Breast epithelium (tissue), 4 donors: ENCODE measurements at places on chromosomes 4 and X. TPM values are rescaled to one million over a fixed set of nuclear protein-coding genes. Genes with fewer than 3 reads are reported as not detected.

Gene C1GALT1C1
- 26.4 TPM for total RNA-seq

Gene SLC9B1
- total RNA-seq: 1.3 TPM

Gene GPC4
- 5.2 TPM for total RNA-seq

Gene TMEM150C
- total RNA-seq: 38.3 TPM

Gene TLR7
- total RNA-seq: 2.3 TPM

Gene BEX2
- total RNA-seq: 29.4 TPM

DNA sequence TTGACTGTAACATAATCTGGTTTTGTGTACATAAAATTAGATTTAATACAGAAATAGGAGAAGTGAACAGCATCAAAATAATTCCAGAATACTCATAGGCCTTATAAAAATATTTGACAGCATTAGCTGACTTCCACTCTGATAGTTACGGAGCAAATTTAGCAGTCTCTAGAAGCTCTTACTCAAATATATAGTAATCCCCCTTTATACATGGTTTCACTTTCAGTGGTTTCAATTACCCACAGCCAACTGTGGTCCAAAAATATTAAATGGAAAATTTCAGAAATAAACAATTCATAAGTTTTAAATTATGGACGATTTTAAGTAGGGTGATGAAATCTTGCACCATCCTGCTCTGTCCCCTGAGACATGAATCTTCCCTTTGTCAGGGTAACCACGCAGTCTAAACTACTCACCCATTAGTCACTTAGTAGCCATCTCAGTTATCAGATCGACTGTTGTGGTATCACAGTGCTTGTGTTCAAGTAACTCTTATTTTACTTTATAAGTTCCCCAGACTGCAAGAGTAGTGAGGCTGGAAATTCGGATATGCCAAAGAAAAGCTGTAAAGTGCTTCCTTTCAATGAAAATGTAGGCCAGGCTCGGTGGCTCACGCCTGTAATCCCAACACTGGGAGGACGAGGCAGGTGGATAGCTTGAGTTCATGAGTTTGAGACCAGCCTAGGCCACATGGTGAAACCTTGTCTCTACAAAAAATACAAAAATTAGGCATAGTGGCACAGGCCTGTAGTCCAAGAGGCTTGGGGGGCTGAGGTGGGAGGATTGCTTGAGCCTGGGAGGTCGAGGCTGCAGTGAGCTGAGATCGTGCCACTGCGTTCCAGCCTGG, 17.2 kb upstream of the RTL9 start:
- no peak overlapping the region for H3K4me3 ChIP-seq
- no peaks in the 10 kb centered on the region for H3K27me3 ChIP-seq
- H3K27ac ChIP-seq: no peak overlapping the region
- no peaks in the 10 kb centered on the region for H3K4me1 ChIP-seq

GRCh38 chr4:1795299-1796195, 2.5 kb downstream of the FGFR3 start:
- H3K36me3 ChIP-seq: no peaks in the 10 kb centered on the region
- H3K27me3 ChIP-seq: peaks cover 55% of the 10 kb centered on the region
- DNase-seq: no peak
- peaks cover 17% of the 10 kb centered on the region for H3K4me1 ChIP-seq
- H3K4me3 ChIP-seq: peak overlapping the region; percentile 36

DNA sequence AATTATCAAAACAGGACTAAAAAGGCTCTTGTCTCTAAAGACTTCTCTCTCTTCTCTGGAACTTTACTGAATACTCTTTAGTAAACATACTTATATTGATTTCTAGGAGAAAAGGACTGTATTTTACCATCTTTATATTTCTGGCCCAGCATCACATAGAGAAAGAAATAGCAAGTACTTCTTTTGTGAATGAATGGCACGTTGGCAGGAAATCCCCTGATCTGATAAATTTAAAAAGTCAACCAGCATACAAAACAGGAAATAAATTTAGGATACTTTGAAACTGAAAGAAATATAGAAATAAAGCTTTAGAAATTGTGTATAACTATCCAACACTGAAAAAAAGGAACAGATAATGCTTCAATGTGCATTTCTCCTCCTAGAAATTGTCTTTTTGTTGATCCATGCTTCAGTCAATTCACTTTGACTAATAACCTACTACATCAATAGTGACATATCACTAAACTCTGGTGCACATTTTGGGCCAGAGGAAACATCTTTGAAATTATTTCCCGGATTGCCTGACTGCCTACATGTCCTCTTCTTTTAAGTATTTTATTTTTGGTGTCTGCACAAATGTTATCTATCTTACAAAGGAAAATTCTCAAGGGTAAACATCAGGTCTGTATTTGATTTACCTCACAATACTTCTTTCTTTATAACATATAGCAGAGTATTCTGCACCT, 183.5 kb upstream of the FSTL5 start:
- no peak overlapping the region for H3K27ac ChIP-seq
- no peaks in the 10 kb centered on the region for H3K27me3 ChIP-seq
- no peak overlapping the region for H3K4me3 ChIP-seq
- no peaks in the 10 kb centered on the region for H3K36me3 ChIP-seq
- no peak for DNase-seq

DNA sequence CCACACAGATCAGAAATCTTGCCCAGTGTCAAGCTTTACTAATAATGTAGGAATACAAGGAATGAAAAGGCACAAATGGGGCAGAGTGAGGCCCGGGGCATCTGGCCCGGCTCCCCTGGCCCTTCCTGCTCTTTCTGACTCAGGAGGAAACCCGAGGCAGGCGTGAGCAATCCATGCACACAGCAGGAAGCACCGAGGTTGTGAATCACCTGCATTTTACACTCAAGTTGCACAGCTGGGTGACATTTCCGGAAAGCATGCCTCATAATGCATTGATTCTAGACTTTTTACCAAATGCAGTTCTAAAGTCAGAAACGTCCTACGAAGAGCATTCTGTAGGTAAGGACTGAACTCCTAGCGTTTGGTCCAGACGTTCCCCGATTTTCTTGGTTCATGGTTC, 38.9 kb downstream of the PRIMPOL start:
- no peak overlapping the region for H3K27ac ChIP-seq
- H3K4me3 ChIP-seq: no peak overlapping the region
- no peaks in the 10 kb centered on the region for H3K36me3 ChIP-seq
- DNase-seq: no peak

- H3K27me3 ChIP-seq: no peaks in the 10 kb centered on the region
- no peaks in the 10 kb centered on the region for H3K36me3 ChIP-seq
These were observed 41.2 kb upstream of the APLN start for GRCh38 chrX:129695937-129696336.

- H3K4me1 ChIP-seq: no peaks in the 10 kb centered on the region
- H3K27me3 ChIP-seq: no peaks in the 10 kb centered on the region
- no peak overlapping the region for H3K4me3 ChIP-seq
- H3K36me3 ChIP-seq: no peaks in the 10 kb centered on the region
- no peak overlapping the region for H3K27ac ChIP-seq
These were observed 533.6 kb downstream of the TRAM1L1 start for GRCh38 chr4:116551806-116552205.

GRCh38 chr4:72970756-72971155, 98.8 kb downstream of the COX18 start:
- H3K4me3 ChIP-seq: no peak overlapping the region
- DNase-seq: no peak
- H3K36me3 ChIP-seq: no peaks in the 10 kb centered on the region

DNA sequence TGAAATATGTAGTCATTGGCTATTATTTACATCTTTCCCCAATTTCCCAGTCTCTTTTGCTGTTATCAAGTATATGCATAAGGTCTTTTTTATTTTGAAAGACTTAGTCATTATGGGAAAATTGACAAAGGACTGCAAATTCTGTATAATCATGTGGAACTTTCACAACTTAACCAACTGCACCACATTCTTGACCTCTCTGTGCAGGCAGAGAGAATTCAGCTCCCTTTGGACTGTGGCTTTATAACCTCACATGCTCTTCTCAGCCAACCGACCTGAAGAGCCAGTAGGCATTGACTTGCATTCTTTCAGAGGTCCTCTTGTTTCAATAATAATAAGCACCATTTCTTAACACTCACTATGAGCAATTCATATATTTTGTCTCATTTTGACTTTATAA, 66.9 kb downstream of the ANXA3 start:
- no peaks in the 10 kb centered on the region for H3K27me3 ChIP-seq
- H3K4me3 ChIP-seq: no peak overlapping the region

- H3K4me3 ChIP-seq: no peak overlapping the region
- DNase-seq: no peak
- no peaks in the 10 kb centered on the region for H3K27me3 ChIP-seq
These were observed 207.8 kb downstream of the ADGRL3 start for GRCh38 chr4:61407642-61408618.

GRCh38 chrX:119655125-119655524, 37.8 kb downstream of the SEPTIN6 start:
- H3K4me3 ChIP-seq: no peak overlapping the region
- DNase-seq: no peak
- no peak overlapping the region for H3K27ac ChIP-seq
- H3K4me1 ChIP-seq: no peaks in the 10 kb centered on the region
- H3K27me3 ChIP-seq: peaks cover 7% of the 10 kb centered on the region

- H3K36me3 ChIP-seq: no peaks in the 10 kb centered on the region
- H3K27ac ChIP-seq: no peak overlapping the region
- H3K4me1 ChIP-seq: no peaks in the 10 kb centered on the region
- no peaks in the 10 kb centered on the region for H3K27me3 ChIP-seq
- DNase-seq: no peak
- peak overlapping the region; percentile 72 for H3K4me3 ChIP-seq
These were observed 1.1 kb upstream of the SEPTIN6 start for GRCh38 chrX:119693996-119694451.

DNA sequence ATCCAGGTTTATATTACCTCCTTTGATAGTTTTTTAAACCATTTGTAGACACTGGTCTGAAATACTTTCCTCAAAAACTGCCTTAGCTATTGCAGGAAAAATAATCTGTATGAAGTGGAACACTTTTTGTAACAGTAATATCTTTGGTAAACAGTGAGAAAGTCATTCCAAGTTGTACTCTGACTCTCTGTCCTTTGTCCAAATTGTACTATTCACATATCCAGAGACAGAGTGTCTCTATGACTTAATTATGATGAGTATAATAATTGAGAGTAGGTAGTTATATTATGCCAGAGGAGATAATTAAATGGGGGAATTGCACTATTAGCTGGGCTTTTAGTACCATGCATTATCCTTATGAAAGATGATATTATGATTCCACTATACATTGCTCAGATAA, 112.6 kb upstream of the LCORL start:
- no peaks in the 10 kb centered on the region for H3K36me3 ChIP-seq
- no peaks in the 10 kb centered on the region for H3K4me1 ChIP-seq
- H3K4me3 ChIP-seq: no peak overlapping the region

GRCh38 chrX:108156082-108156481, 64.5 kb downstream of the ATG4A start:
- no peaks in the 10 kb centered on the region for H3K4me1 ChIP-seq
- no peaks in the 10 kb centered on the region for H3K36me3 ChIP-seq
- no peak for DNase-seq

DNA sequence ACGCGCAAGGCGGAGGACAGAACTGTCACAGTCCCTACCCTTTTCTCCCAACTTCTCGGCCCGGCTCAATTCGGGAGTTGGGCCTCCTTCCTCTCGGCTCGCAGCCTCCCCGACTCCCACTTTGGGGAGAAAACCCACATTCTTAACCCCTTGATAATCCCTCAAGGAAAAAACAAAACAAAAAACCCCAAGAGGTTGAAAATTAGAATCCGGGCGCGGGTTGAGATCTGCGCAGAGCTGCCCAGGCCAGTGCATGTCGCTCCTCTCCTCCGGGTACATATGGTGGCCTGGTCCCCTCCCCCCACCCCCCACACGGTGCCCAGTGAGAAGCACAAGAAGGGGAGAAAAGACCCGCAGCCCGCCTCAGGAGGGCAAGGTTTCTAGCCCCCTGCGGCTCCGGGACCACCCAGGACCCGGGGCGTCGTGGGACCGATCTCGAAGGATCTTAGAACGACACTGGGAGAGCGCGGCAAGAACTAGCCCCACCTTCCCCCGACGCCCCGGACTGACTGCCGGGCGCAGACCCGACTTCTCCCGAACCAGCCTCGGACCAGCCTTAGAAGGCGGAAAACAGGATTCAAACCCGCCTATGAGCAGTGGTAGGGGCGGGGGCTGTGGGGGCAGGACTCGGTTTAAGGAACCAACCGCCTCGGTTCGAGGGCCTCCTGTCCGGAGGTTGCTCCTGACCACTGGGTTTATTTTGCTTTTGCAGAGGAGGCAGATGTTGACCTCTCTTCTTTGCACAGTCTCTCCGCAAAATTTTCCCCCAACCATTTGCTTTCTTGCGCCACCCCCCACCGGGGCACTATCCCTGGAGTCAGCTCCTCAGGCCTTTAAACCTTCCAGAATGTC, 2.5 kb upstream of the PDGFRA start:
- peak overlapping the region; percentile 86 for H3K27ac ChIP-seq
- no peaks in the 10 kb centered on the region for H3K4me1 ChIP-seq
- peak overlapping the region; percentile 71 for H3K4me3 ChIP-seq
- DNase-seq: peak; percentile 38
- H3K27me3 ChIP-seq: no peaks in the 10 kb centered on the region
- no peaks in the 10 kb centered on the region for H3K36me3 ChIP-seq

DNA sequence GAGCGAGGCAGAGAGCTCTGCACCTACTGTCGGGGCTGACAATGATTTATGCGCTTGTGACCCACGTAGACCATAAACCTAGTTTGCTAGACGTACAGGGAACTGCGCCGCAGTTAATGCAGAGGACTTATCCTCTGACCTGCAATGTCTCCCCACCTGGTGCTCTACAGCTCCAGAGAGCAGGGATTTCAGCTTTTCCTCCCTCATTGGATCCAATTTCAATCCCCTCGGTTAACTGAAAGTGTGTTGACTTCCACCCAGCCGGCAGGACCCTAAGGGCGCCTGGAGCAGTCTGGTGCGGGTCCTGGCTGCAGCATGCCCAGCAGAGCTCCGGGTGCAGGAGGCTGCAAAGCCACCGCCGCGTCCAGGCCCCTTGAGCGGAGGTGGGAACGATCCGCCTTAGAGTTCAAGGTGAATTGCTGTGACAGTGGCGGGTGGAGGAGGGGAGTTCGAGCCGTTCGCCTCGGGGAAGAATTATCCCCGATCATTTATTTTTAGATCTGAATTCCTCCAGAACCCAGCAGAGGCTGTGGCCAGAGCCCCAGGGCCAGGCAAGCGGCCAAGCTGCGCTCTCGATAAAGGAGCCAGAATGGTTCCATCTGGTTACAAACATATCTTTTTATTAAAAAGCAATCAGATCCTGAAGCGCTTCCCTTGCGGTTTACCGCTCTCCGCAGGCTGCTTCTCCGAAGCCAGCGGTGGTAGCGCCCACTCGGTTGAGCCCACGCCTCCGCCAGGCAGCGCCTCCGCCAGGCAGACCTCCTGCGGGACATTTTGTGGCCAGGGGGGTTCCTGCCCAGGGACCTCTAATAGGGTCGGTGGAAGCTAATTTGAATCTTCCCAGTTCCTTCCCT, 66.0 kb downstream of the FBXO8 start:
- H3K4me1 ChIP-seq: no peaks in the 10 kb centered on the region
- no peaks in the 10 kb centered on the region for H3K27me3 ChIP-seq
- H3K27ac ChIP-seq: no peak overlapping the region
- no peak for DNase-seq
- peak overlapping the region; percentile 60 for H3K4me3 ChIP-seq

DNA sequence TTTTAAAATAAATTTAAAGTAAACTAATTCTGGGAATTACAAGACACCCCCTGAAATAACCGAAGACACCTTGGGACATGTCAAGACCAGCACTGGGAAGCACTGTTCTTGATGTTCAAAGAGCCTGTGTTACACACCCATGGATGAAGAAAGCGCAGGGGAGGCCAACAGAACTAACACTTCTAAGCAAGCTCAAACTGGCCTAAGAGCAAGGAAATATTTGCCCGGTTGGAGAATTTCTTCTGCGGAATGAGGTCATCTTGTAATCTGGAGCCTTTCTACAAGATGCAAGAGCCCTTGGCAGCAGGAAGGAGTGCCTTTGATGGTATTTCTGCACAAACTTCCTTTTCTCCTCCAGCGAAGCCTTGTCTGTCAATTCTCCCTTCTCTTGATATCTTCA, 9.3 kb upstream of the EFHC2 start:
- H3K27ac ChIP-seq: no peak overlapping the region
- H3K4me3 ChIP-seq: no peak overlapping the region
- no peaks in the 10 kb centered on the region for H3K27me3 ChIP-seq
